Mucosa of gallbladder (tissue), 1 donor: ENCODE measurements at places on chromosomes 5 and 9. TPM values are rescaled to one million over a fixed set of nuclear protein-coding genes. Genes with fewer than 3 reads are reported as not detected.

DNA sequence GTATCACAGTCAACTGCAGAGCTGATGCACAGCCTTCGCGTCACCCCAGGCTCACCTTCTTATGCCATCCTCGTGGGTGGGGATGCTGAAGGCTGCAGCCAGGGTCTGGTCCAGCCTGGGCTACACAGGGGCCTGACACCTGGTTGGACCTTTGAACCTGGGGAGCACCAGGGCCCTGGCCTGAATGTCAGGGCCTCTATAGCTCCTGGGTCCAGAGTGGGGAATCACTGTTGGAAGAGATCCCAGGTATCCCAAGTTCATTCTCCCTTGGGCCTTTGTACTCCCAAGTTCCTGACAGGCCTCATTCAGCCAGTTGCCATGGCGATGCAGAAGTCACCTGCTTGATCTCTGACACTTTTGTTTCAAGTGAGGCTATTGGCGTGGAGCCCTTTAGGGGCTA lies 43.8 kb downstream of the ZNF618 start:
- DNase-seq = no peak

DNA sequence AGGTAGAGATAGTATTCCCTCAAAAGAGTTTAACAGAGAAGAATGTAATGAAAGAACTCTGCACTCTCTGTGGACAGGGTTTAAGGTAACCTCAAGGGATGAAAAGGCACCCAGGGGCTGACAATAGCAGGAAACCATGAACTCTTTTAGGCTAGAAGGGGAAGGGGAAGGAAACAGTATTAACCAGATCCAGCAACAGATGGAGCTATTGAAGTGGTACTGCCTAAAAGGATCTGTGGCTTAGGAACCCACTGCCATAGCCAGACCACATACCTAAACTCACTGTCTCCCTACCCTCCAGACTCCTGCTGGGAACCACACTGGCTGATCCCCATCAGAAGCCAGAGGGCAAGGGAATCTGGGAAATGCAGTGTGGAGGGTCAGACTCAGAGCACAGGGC lies 35.5 kb downstream of the PLGRKT start:
- no peak for DNase-seq

GRCh38 chr5:101664071-101664791 lies 631.9 kb downstream of the SLCO4C1 start:
- no peak for DNase-seq

Gene RFESD
- total RNA-seq = 1.3 TPM

Gene CCDC180
- 4.0 TPM for total RNA-seq
